ENCODE measurements at places on chromosomes 4 and X. TPM values are rescaled to one million over a fixed set of nuclear protein-coding genes. Genes with fewer than 3 reads are reported as not detected.

The CLIC2 gene
- total RNA-seq = 0.10 TPM

The SPANXN4 gene
- total RNA-seq = not detected

The PNPLA4 gene
- 13.9 TPM for total RNA-seq

The F8A3 gene
- total RNA-seq = 0.55 TPM

The GSX2 gene
- total RNA-seq = not detected

The ADAMTS3 gene
- not detected for total RNA-seq

The NWD2 gene
- not detected for total RNA-seq

The UNC5C gene
- 0.01 TPM for total RNA-seq

The ZFP92 gene
- 0.72 TPM for total RNA-seq

The TSPAN7 gene
- total RNA-seq = 2.8 TPM

The UCHL1 gene
- total RNA-seq = 986 TPM

The CXCL11 gene
- total RNA-seq = 0.13 TPM

The NOX1 gene
- 0.14 TPM for total RNA-seq

The IL9R gene
- total RNA-seq = 0.19 TPM

The MGST2 gene
- total RNA-seq = 50.9 TPM

The TCEAL2 gene
- total RNA-seq = not detected

The EDA gene
- 0.42 TPM for total RNA-seq

Data from A549 treated with Mapracorat at 1 μM for 4 hours (cell line).